ENCODE measurements at places on chromosomes 7 and 10.

DNA sequence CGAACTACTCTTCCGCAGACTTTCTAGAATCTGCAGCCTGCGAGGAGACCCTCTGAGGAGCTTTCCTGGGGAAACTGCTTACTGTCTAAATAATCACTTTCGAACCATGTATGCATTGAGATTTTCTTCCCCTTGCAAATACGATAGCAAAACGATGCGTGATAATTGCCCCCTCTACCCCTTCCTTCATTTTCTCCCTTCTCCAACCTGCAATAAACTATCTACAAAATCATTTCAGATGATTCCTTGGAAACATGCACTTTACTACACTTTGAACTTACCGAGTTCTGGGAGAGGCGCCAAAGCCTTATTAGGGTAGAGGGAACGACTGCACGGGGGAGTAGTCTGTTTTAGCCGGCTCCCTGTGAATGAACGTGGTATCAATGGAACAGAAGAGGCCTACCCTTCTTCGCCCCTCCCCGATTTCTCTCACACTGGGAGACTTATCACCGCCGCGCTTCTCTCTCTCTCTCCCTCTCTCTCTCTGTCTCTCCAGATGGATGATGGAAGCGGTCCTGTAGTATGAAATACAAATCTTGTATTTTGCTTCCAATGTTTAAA, at the start of gene FGFBP3:
Gene FGFBP3 (minus strand): TSS at position 370 of the 561 bp plus-strand sequence. CDS start 517 bp downstream, outside the sequence.
- no peak for DNase-seq

DNA sequence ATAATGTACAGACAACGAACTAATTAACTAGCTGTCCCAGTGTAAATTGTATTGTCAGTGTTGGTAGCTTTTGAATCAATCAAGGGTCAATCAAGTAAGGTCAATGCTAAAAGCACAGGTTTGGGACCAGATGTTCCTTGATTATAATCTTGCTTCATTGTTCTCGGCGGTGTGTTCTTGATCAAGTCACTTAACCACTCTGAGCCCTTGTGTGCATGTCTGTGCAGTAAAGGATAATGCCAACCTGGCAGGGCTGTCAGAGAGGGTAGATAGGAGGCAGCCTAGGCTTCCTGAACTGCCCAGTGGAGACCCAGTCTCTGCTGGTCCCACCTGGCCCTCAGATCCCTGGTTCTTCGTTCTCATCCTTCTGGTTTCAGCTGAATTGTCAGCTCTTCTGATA, 221.0 kb downstream of the EMX2 start:
- DNase-seq, result no peak

DNA sequence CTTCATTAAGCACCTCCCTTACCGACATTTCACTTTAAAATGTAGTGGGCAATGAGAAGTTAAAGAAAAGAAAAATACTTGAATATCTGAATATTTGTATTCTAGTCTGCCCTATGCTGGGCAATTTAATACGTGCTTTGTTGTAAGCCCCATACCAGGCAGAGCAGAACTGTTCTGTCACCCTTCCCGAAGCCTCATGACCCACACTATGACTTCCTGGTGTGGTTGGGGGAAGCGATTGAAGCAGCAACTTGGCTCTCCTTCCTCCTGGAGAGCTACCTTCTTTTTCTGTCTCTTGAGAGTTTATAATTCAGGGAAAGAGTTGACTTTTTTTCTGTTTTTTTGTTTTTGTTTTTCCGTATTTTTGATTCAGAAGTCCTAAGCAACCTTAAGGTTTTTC, 243.7 kb downstream of the INHBA start:
- no peak for DNase-seq

DNA sequence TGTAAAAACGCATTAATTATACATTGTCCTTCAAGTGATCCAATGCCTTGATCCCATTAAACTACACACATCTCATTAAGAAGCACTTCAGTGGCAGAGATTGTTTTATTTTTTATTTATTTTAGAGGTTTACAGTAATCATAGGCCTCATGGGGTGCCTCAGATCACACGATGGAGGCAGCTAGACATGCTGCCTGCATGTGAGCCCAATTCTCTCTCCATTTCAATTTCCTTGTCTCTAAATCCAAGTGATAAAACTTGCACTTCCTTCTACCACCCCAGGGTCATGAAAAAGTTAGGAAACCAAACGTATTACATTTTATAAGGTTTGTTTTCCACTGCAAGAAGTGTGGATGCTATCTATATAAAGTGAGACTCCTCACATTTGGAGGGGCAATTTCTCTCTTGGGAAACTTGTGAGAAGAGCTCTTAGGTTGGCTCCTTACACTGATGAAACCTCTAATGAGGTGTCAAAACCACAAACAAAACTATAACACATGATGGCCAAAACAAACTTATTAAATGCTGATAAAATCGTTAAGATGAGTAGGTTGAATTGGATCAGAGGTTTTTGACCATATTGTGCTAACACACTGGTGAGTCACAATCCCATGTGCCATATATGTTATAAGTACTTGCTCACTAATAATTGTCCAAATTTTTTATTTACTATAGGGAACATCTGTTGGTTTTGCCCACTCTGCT, 22.3 kb upstream of the XPNPEP1 start:
- DNase-seq, result no peak

DNA sequence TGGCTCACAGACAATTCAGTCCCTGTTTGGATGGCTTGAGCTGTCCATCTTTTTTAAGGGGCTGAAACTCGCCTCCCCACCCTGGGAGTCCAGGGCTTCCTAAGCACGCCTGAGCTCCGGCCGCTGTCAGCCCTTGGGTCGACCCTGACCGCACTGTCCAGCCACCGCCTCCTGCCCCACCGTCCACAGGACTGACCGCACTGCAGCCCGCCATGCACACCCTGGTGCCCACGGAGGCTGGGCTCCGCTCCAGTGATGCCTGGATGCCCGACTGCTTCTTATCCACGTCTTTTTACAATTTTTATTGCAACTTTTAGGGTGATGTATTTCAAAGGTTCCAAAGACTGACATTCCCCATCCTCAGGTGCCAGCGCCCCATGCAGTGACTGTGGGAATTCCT, 39.4 kb upstream of the FOXL3 start:
- no peak for DNase-seq

DNA sequence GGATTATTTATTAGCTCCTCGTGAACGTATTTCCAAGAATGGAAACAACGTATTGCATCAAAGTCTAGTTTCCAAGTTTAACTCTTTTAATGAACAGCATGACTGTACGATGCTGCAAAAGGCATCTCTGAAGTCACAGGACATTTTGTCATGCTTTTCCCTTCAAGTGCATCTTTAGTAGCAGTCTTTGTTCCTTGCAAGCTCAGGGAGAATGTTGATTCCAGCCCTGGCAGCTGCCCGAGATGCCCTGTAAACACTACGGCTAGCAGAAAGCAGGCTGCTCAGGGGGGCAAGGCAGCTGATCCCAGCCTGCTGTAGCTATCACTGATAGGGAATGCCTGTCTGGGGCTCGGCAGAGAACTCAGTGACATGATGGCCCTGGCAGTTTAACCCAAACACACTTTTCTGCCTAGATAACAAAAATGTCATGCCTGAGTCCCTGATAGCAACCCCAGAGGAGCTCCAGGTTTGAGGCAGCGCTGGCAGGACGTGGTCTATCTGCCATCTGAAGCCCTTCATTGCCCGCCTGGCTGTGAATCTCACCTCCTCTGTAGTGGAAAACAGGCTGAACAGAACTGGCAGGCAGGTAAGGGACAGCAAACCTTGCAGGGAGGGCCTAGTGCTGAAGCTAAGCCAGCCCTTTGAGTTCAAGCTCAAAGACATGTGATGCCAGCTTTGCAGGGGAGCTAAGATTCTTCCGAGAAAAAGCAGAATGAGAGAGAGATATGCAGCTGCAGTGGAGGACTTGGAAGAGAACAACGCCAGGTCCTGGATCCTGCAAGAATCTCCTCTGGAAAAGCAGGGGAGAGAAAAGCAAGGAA, 264.6 kb downstream of the SNX10 start:
- no peak for DNase-seq

- no peak for DNase-seq
Observed at GRCh38 chr7:17340655-17341054, 42.2 kb downstream of the AHR start.

- no peak for DNase-seq
Observed at GRCh38 chr7:99004216-99004615, 125.9 kb downstream of the TRRAP start.

GRCh38 chr10:127353544-127353943, 157.2 kb upstream of the INSYN2A start:
- no peak for DNase-seq

GRCh38 chr10:50619882-50620281, 3.9 kb downstream of the SGMS1 start:
- DNase-seq, result no peak

DNA sequence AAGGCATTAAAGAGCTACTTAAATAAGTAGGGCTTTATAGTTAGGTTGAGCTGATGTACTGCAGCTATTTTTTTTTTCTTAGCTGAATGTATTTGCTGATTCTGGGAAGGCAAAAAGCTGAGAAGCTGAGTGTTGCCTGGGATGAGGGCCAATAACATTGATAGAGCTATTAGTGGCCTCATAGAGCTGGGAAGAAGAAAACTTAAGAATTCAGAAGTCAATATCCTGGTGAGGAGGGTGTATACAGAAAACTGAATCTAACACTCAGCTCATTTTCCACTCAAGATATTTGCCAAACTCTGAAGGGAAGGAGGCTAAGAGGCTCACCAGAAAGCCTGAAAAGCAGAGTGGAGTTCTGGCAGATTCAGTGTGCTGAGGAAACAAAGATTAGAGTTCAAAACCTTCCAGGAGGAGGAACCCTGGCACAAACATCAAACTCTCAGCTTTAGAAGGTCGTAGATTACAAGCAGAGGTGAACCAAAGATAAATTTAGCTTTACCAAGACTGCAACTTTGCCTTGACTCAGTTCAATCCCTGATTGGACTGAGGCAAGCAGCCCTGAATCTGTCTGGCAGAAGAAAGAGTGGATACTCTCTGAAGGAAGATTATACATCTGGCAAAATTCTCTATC, 11.3 kb downstream of the PPP1R3C start:
- no peak for DNase-seq

DNA sequence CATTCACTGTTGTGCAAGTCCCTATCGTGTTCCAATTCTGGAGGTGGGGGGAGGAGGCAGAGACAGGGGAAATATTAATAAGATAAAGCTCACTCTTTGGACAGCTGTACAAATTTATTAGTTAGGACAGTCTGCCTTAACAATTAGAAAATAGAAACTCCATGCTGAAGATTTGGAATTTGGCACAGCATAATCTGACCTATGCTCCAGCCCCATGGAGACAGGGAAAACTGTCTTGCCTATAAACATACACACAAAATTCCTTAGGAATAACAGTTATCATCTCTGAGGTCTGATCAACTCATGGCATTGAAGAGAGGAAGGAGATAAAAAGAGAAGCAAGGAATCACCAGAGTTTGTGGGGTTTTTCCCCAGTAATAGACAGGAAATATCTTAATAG, 335.4 kb upstream of the MEOX2 start:
- no peak for DNase-seq

DNA sequence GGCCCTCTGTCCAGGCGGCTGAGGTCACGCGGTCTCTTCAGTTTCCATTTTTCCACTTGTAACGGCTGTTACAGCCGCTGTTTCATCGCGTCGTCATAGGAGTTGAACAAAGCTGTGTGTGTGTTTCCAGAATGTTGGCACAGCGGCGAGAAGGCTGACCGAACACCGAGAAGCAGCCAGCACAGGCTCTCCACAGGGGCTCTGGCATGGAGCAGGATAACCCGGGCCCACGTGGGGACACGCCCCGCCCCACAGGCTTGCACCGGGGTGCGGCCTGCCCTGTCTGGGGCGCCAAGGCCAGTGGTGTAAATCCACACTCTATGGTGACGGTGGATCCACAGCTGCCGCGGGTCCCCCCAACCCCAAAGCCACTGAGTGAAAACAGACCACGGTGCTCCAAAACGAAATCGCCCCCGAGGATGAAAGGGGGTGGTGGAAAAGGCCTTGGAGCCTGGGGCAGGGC, 448.2 kb downstream of the DNAJB6 start:
- no peak for DNase-seq

DNA sequence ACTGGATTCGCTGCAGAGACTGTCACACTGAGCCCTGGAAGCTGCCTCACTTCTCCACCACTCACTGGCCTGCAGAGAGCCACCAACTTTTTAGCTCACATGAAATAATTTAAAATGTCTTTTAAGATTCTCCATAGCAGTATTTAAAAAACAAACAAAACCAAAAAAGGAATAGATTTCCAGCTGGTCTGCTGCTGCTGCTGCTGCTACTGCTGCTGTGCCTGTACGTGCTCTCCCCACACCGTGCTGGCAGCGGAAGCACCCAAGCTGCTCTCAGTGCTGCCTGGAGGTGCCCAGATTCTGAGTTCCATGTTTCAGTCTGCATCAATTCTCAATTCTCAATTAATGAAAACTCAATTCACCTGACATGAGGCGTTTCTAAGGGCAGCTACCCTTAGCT, 146.0 kb downstream of the USP6NL start:
- DNase-seq, result no peak

Measured in fibroblast of the conjunctiva (primary cell).